Activated CD8-positive, alpha-beta T cell treated with anti-CD3 and anti-CD28 coated beads for 36 hours (primary cell): ENCODE measurements at places on chromosomes 7 and 10. TPM values are rescaled to one million over a fixed set of nuclear protein-coding genes. Genes with fewer than 3 reads are reported as not detected.

The STN1 gene
- total RNA-seq = 32.4 TPM

The ZNF479 gene
- not detected for total RNA-seq

The OGA gene
- 125 TPM for total RNA-seq

The KCP gene
- total RNA-seq = not detected

The NKX6-2 gene
- not detected for total RNA-seq

The ATRNL1 gene
- total RNA-seq = not detected

The LEP gene
- not detected for total RNA-seq

The ANKRD61 gene
- not detected for total RNA-seq

GRCh38 chr10:18607503-18608378, 43.6 kb downstream of the NSUN6 start:
- peak; percentile 15 for DNase-seq

DNA sequence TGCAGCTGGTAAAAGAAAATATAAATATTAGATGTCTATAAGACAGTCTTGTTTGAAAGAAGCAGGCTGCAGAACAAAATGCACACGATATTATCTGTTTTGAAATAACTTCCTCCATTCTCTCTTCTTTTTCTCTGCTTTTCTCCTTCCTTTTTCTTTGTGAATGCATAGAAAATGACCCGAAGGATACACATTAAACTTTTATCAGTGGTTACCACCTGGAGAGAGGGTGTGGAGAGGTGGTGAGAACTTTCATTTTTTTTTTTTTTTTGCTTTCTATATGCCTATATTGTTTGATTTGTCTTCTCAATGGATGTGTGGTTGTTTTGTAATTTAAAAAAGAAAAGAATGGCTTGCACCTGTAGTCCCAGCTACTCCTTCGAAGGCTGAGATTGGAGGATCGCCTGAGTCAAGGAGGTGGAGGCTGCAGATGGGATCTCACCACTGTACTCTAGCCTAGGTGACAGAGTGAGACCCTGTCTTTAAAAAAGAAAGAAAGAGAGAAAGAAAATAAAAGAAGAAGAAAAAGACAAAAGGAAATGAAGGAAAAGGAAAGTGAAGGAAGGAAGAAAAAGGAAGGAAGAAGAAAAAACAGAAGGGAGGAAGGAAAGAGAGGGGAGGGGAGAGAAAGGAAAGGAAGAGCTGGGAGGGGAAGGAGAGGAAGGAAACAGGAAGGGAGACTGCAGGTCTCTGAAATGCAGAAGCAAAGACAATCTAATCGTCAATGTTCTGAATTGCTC, 64.4 kb downstream of the SAMD9 start:
- DNase-seq = no peak

- DNase-seq = no peak
Observed at GRCh38 chr7:54072710-54073109, 469.5 kb upstream of the VSTM2A start.
